Breast epithelium (tissue), 4 donors: ENCODE measurements at places on chromosomes 1 and 21. TPM values are rescaled to one million over a fixed set of nuclear protein-coding genes. Genes with fewer than 3 reads are reported as not detected.

Gene LIPI
- total RNA-seq = not detected

Gene COL8A2
- 3.4 TPM for total RNA-seq

Gene GUCA2B
- total RNA-seq = not detected

Gene MLLT11
- 1.9 TPM for total RNA-seq

Gene PRRX1
- total RNA-seq = 48.9 TPM

Gene SCMH1
- 53.4 TPM for total RNA-seq

Gene SPATA45
- not detected for total RNA-seq

Gene WDR64
- not detected for total RNA-seq

Gene ZFYVE9
- total RNA-seq = 44.3 TPM

Gene ADAMTS1
- 198 TPM for total RNA-seq

Gene SGIP1
- 6.6 TPM for total RNA-seq

Gene AMY1C
- not detected for total RNA-seq

Gene RAB25
- total RNA-seq = not detected

Gene REN
- not detected for total RNA-seq

Gene LRRC40
- 22.1 TPM for total RNA-seq

Gene HSPG2
- total RNA-seq = 95.0 TPM

Gene C1orf115
- total RNA-seq = 38.1 TPM

Gene CFAP126
- not detected for total RNA-seq

Gene PDPN
- 38.8 TPM for total RNA-seq

Gene MYBPH
- total RNA-seq = 0.66 TPM

Gene ERG
- total RNA-seq = 12.2 TPM

Gene ADAMTS4
- total RNA-seq = 24.6 TPM

Gene CYB561D1
- total RNA-seq = 6.6 TPM

Gene GPA33
- total RNA-seq = 3.6 TPM

Gene RNF186
- not detected for total RNA-seq

Gene CD164L2
- total RNA-seq = 0.66 TPM

Gene RNF223
- 2.8 TPM for total RNA-seq

Gene PTPRU
- 32.5 TPM for total RNA-seq

Gene RGS8
- not detected for total RNA-seq

Gene TMEM269
- 0.59 TPM for total RNA-seq

Gene CR2
- not detected for total RNA-seq

Gene SLAMF6
- 2.6 TPM for total RNA-seq

Gene RYR2
- 0.33 TPM for total RNA-seq

Gene TRIM45
- total RNA-seq = 6.6 TPM

Gene TIE1
- 39.0 TPM for total RNA-seq

Gene ATP8B2
- 64.8 TPM for total RNA-seq

Gene TSNAX
- 35.6 TPM for total RNA-seq

Gene ZSWIM5
- total RNA-seq = 1.6 TPM

Gene SYT2
- total RNA-seq = under 0.01 TPM

Gene SLC22A15
- total RNA-seq = 7.8 TPM

Gene CD1E
- total RNA-seq = 0.64 TPM

Gene SYCP1
- total RNA-seq = not detected

Gene ATP6V1G3
- not detected for total RNA-seq

Gene CELA3B
- total RNA-seq = not detected

Gene RHD
- total RNA-seq = not detected

Gene PTAFR
- total RNA-seq = 5.6 TPM

Gene AGL
- 18.4 TPM for total RNA-seq

Gene MSH4
- total RNA-seq = 0.66 TPM

Gene CCDC181
- total RNA-seq = 0.73 TPM

Gene PRKACB
- 25.2 TPM for total RNA-seq

Gene LHX8
- not detected for total RNA-seq

Gene SELP
- total RNA-seq = 13.1 TPM

Gene UQCRH
- total RNA-seq = 334 TPM

Gene MROH9
- total RNA-seq = not detected

Gene PTPN22
- 3.6 TPM for total RNA-seq

Gene TRIM46
- total RNA-seq = 0.98 TPM

Gene DENND2C
- total RNA-seq = 3.3 TPM

Gene ADAM30
- total RNA-seq = not detected

Gene E2F2
- 0.73 TPM for total RNA-seq

Gene CDC42BPA
- total RNA-seq = 54.7 TPM
